Activated naive CD4-positive, alpha-beta T cell (primary cell): ENCODE measurements at places on chromosomes 4 and X.

- no peak for DNase-seq
Observed at GRCh38 chr4:41363384-41363981, 106.8 kb downstream of the UCHL1 start.

DNA sequence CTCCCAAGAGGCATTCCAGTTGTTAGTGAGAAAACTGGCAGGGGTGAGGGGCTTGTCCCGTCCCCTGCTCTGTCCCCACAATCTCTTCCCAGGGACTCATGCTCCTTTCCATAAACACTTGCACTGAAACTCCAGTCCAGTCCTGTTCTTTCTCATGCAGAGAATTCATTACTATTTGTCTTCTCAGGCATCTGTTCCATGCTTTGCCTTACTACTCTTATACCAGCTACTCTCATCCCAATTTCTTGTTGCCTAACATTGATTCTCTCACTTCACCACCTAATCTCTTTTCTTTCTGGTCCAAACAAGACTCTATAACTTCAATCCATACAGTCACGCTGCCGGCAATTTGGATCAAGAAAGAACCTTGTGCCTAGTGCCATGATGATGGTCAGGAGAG lies 97.1 kb upstream of the VEGFC start:
- no peak for DNase-seq

GRCh38 chr4:2932951-2933565 lies 30.1 kb downstream of the NOP14 start:
- DNase-seq: no peak

DNA sequence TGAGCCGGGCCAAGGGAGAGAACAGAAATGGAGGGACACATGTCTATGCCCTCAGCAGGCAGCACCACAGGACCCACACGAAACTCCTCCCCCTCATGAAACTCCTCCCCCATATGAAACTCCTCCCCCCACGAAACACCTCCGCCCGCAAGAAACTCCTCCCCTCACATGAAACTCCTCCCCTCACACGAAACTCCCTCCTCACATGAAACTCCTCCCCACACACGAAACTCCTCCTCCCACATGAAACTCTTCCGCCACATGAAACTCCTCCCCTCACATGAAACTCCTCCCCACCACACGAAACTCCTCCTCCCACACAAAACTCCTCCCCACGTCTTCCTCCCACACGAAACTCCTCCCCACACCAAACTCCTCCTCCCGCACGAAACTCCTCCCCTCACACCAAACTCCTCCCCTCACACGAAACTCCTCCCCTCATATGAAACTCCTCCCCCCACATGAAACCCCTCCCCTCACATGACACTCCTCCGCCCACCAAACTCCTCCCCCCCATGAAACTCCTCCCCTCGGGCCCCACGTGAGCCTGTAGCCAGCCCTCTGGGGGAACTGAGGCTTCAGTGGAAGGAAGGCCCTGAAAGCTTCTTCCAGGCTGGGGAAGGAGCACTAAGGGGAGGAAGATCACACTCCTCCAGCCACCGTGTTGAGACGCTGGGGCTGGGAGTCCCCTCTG lies 15.2 kb downstream of the ADRA2C start:
- DNase-seq: no peak

DNA sequence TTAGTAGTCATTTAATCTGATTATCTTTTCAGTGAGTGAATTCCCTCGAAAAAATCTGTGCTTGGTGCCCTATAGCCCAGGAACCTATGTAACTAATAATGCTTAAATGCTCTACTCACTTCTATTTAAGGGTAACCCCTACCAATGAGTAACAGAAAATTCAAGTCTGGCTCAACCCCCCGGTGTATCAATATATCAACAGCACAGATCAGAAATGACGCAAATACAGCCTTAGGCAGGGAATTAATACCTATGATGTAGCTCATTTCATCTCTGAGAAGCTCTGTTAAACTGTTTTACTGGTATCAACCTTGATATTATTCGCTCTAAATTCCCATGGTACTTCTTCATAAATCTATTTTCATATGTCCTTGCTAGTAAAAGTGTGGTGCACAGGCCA lies 28.6 kb downstream of the PDGFC start:
- DNase-seq: no peak

DNA sequence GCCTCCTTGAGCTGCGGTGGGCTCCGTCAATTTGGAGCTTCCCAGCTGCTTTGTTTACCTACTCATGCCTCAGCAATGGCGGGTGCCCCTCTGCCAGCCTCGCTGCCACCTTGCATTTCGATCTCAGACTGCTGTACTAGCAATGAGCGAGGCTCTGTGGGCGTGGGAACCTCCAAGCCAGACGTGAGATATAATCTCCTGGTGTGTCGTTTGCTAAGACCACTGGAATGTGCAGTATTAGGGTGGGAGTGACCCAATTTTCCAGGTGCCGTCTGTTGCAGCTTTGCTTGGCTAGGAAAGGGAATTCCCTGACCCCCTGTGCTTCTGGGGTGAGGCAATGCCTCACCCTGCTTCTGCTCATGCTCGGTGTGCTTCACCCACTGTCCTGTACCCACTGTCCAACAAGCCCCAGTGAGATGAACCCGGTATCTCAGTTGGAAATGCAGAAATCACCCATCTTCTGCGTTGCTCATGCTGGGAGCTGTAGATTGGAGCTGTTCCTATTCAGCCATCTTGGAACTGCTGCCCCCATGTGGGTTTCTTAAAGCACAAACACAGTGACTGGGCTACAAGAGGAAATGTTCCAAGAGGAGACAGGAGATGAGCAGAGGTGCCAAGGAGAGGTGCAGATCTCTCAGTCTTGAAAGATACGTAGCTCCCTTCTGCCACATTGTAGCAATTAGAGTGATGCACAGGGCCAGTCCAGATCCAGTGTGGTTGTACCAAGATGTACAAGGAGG lies 193.0 kb upstream of the IGFBP7 start:
- no peak for DNase-seq

DNA sequence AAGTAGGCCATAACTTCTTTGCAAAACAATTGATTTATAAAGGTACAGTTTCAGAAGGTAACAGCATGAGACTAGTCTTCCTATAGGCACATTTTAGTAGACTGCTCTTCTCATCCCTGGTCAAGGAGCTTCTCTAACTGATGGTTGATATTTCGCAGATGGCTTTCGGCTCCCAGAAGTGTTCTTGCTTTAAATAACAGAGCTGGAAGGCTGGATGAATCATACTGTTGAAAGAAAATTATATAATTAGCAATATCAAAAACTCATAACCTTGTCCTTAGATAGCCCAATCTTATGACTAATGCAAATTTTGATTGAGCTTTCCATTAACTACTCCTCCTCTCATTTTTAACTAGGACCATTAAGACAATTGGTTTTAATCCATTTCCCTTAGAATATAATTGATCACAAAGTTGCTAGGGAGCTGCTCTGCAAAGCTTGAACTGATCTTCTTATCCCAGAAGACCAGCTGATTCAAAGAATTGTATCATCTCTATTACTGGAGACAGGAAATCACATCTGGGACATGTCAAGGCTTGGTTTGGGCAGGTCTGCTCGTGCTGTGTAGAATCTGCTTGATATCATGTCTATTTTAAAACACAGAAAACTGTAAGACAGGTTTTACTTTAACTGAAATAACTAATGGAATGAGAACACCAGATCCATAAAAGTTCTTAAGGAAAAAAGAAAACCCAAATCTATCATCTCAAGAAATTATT lies 38.6 kb downstream of the CENPU start:
- DNase-seq: no peak

- DNase-seq: no peak
Observed at GRCh38 chr4:26325191-26325590, 4.4 kb downstream of the RBPJ start.

GRCh38 chr4:110196871-110197528 lies 1.4 kb downstream of the ELOVL6 start:
- DNase-seq: peak; percentile 51

DNA sequence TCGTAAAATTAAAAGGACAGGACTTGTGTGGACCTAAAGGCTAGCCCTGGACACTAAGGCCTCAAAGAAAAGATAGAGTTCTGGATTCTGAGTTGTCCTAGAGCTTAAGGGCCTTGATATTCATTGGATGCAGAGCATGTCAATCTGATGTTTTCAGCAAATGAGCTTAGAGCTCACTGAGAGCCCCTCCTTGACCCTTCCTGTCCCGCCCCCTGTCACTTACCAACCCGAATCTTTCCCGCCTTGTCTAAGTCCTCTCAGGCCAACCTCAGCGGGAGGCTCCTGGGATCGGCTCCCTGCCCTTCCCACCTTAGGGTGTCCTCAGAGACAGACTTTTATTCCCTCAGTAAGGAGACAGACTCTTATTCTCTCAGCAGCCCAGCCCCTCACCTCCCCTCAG lies at the start of gene CT47C1:
Gene CT47C1, plus strand, starts transcription at position 250 of the 400 bp plus-strand sequence. CDS start 233 bp downstream, outside the sequence.
- DNase-seq: no peak
